HT1080 (cell line): ENCODE measurements at places on chromosomes 5 and 9. TPM values are rescaled to one million over a fixed set of nuclear protein-coding genes. Genes with fewer than 3 reads are reported as not detected.

The IFNA10 gene
- total RNA-seq, result not detected in 2 replicates

The CRB2 gene
- total RNA-seq, result not detected in 2 replicates

The APBA1 gene
- 1.3 and 4.5 TPM in 2 replicates for total RNA-seq

The ACOT12 gene
- 0.03 TPM in 1 of 2 replicates, not detected in the other for total RNA-seq

The PDLIM4 gene
- total RNA-seq, result not detected in 2 replicates

The TRIM14 gene
- 26.8 and 31.0 TPM in 2 replicates for total RNA-seq

The RMRP gene
- 6,816 and 22,210 TPM in 2 replicates for total RNA-seq

The ARID3C gene
- total RNA-seq, result not detected in 2 replicates

The PCA3 gene
- not detected in 2 replicates for total RNA-seq

The PCDHB2 gene
- total RNA-seq, result 0.37 and 0.43 TPM in 2 replicates

The IFNA21 gene
- not detected in 2 replicates for total RNA-seq

The CRAT gene
- 13.4 and 18.4 TPM in 2 replicates for total RNA-seq

The MAN2A1 gene
- 24.8 and 26.4 TPM in 2 replicates for total RNA-seq

The NPDC1 gene
- 31.5 and 39.2 TPM in 2 replicates for total RNA-seq

The TEK gene
- 0.26 and 0.33 TPM in 2 replicates for total RNA-seq

The ANGPTL2 gene
- total RNA-seq, result 5.0 and 5.2 TPM in 2 replicates

The KIAA1191 gene
- total RNA-seq, result 51.3 and 68.3 TPM in 2 replicates

The CTXN3 gene
- total RNA-seq, result not detected in 2 replicates

The DNAI1 gene
- total RNA-seq, result not detected in 2 replicates

The PCDHGA7 gene
- total RNA-seq, result 0.03 and 0.11 TPM in 2 replicates

The PPIC gene
- total RNA-seq, result 17.9 and 20.9 TPM in 2 replicates

The ARHGEF37 gene
- 0.02 and 0.03 TPM in 2 replicates for total RNA-seq

The SCAI gene
- total RNA-seq, result 3.5 and 7.3 TPM in 2 replicates

The PCDHA10 gene
- total RNA-seq, result not detected in 2 replicates

The RPL35 gene
- total RNA-seq, result 5,179 and 7,098 TPM in 2 replicates

The TDRD7 gene
- total RNA-seq, result 7.2 TPM in 2 replicates

The ITGA1 gene
- total RNA-seq, result 2.5 and 5.6 TPM in 2 replicates

The C5orf52 gene
- total RNA-seq, result not detected in 2 replicates

The TTC1 gene
- 80.1 and 87.2 TPM in 2 replicates for total RNA-seq

The FRMPD1 gene
- not detected in 2 replicates for total RNA-seq

The LAMC3 gene
- total RNA-seq, result 0.13 and 0.29 TPM in 2 replicates

The LCNL1 gene
- total RNA-seq, result not detected in 2 replicates

The SFXN1 gene
- total RNA-seq, result 167 and 176 TPM in 2 replicates

The MLANA gene
- 0.11 TPM in 1 of 2 replicates, not detected in the other for total RNA-seq

The BHMT2 gene
- not detected in 2 replicates for total RNA-seq

The LECT2 gene
- total RNA-seq, result not detected in 2 replicates

The SGTB gene
- 5.2 and 6.4 TPM in 2 replicates for total RNA-seq

The PAX5 gene
- not detected in 2 replicates for total RNA-seq

The LCP2 gene
- total RNA-seq, result 0.50 TPM in 1 of 2 replicates, not detected in the other

The IFNK gene
- not detected in 2 replicates for total RNA-seq
